Peyer's patch (tissue), 4 donors: ENCODE measurements at places on chromosomes 3 and 15. TPM values are rescaled to one million over a fixed set of nuclear protein-coding genes. Genes with fewer than 3 reads are reported as not detected.

SI gene
- total RNA-seq: 33.8 TPM

AHSG gene
- total RNA-seq: not detected

- DNase-seq: no peak
Observed at GRCh38 chr3:40779039-40779438, 254.3 kb downstream of the ZNF621 start.

GRCh38 chr3:188507244-188507720 is 353.3 kb downstream of the LPP start:
- no peak for DNase-seq
